Naive B cell (primary cell): ENCODE measurements at places on chromosomes 4 and X. TPM values are rescaled to one million over a fixed set of nuclear protein-coding genes. Genes with fewer than 3 reads are reported as not detected.

DNA sequence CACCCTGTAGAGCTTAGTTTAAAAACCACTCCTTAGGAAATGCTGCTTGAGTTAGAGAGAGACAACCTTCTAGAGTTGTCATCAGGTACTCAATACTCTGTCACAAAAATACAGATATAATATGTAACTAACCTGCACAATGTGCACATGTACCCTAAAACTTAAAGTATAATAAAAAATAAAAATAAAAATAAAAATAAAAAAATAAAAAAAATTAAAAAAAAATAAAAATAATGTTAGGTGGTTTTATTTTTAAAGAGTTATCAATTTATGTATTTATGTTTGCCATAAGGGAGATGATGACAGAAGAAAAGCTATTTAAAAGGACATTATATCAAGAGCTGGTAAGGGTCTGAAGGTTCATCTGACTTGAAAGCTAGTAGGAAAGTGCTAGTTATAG is 397.9 kb downstream of the TMA16 start:
- no peaks in the 10 kb centered on the region for H3K36me3 ChIP-seq
- H3K27me3 ChIP-seq = peaks cover 12% of the 10 kb centered on the region
- no peaks in the 10 kb centered on the region for H3K4me1 ChIP-seq
- no peak for DNase-seq
- no peak overlapping the region for H3K4me3 ChIP-seq

GRCh38 chr4:177546745-177547144 is 104.5 kb upstream of the AGA start:
- no peak overlapping the region for H3K27ac ChIP-seq
- H3K4me1 ChIP-seq = no peaks in the 10 kb centered on the region
- H3K4me3 ChIP-seq = no peak overlapping the region
- no peaks in the 10 kb centered on the region for H3K27me3 ChIP-seq
- DNase-seq = no peak

DNA sequence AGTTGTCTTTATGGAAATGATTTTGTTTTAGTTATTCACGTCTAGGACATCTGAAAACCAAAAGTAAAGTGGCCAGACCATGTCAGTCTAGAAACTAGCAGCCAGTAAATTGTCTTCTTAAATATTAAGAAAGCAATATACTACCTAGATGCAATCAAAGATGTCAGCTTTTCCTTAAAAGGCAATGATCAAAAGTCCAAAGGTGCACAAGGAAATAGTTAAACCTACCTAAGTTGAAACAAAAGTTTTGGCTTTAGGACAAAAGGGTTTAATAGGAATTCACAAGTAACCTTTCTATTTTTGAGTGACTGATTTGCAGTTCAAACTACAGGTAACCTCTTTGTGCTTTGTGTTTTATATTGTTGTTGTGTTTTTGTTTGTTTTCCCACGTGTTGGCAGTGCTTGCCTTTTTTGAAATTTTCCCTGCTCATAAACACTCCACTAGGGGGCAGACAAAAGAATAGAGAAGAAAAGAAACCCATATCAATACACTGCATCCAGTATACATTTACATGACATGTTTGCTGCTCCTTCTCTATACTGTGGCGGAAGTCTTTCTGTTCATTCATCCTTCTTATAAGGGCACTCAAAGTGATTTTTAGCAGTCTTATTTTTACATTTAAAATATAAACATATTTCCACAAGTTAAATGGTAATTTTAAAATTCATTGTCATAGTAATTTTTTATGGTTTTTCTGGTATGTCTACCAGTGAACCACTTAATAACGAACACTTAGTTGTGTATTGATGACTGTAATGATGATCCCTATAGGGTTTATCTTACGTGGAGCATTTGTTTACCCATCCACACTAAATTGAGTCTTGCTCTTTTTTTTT is 62.7 kb downstream of the GAB1 start:
- H3K27ac ChIP-seq = no peak overlapping the region
- no peak overlapping the region for H3K4me3 ChIP-seq
- peak; percentile 37 for DNase-seq

The HAUS3 gene
- 22.4 TPM for polyA plus RNA-seq

The EVC gene
- polyA plus RNA-seq = not detected

DNA sequence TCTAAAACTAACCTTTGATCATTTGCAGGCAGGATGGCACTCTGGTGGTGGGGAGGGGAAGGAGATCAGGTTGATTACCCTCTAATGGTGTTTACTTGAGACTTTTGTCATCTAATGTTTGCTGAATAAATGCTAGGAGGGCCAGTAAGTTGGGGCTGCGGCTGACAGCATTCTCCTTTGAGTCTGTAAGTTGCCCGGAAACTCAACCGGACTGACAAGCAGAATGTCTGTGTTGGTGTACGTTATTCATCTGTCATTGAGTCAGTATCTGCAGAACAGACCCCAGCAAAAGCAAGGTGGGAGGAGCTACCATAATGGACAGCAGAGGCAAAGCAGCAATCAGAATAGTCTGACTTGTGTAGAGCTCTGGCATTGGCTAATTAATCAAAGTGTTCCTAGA is 1210.6 kb upstream of the PABPC4L start:
- H3K36me3 ChIP-seq = no peaks in the 10 kb centered on the region
- DNase-seq = no peak
- no peaks in the 10 kb centered on the region for H3K27me3 ChIP-seq
- no peak overlapping the region for H3K27ac ChIP-seq

GRCh38 chr4:111631215-111631999 is 513.8 kb upstream of the FAM241A start:
- DNase-seq = no peak
- H3K4me1 ChIP-seq = no peaks in the 10 kb centered on the region
- no peak overlapping the region for H3K27ac ChIP-seq
- H3K27me3 ChIP-seq = no peaks in the 10 kb centered on the region
- no peak overlapping the region for H3K4me3 ChIP-seq
- no peaks in the 10 kb centered on the region for H3K36me3 ChIP-seq

DNA sequence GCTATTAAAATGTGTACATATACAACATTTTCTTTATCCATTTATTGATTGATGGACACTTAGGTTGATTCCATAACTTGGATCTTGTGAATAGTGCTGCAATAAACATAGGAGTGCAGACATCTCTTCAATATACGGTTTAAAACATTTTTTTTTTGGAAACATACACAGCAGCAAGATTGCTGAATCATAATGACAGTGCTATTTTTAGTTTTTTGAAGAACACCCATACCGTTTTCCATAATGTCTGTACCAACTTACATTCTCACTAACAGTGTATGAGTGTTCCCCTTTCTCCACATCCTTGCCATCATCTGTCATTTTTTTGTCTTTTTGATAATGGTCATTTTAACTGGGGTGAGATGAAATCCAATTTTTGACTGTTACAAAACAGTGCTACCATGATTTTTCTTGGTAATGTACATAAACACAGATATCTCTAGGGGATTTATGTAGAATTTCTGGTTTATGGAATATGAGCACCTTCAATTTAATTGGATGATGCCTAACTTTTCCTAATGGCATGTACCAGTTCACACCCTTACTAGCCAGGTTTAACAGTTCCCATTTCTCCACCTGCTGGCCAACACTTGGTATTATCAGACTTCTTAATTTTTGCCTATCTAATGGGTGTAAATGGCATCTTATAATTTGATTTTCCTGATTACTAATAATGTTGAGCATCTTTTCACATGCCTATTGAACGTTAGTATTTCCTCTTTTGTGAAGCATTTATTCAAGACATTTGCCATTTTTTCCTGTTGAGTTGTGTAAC is 21.0 kb upstream of the TMSB15B start:
- DNase-seq = peak; percentile 18
- no peaks in the 10 kb centered on the region for H3K4me1 ChIP-seq
- H3K4me3 ChIP-seq = no peak overlapping the region
- H3K27ac ChIP-seq = no peak overlapping the region

- no peak for DNase-seq
- H3K27me3 ChIP-seq = no peaks in the 10 kb centered on the region
- H3K4me1 ChIP-seq = no peaks in the 10 kb centered on the region
- peaks cover 4% of the 10 kb centered on the region for H3K36me3 ChIP-seq
- no peak overlapping the region for H3K27ac ChIP-seq
Observed at GRCh38 chrX:15311119-15311518, 4.3 kb downstream of the ASB11 start.

GRCh38 chr4:41507291-41507947 is 30.5 kb upstream of the LIMCH1 start:
- no peaks in the 10 kb centered on the region for H3K4me1 ChIP-seq
- no peaks in the 10 kb centered on the region for H3K27me3 ChIP-seq
- no peaks in the 10 kb centered on the region for H3K36me3 ChIP-seq
- no peak overlapping the region for H3K27ac ChIP-seq
- no peak for DNase-seq
- H3K4me3 ChIP-seq = no peak overlapping the region

DNA sequence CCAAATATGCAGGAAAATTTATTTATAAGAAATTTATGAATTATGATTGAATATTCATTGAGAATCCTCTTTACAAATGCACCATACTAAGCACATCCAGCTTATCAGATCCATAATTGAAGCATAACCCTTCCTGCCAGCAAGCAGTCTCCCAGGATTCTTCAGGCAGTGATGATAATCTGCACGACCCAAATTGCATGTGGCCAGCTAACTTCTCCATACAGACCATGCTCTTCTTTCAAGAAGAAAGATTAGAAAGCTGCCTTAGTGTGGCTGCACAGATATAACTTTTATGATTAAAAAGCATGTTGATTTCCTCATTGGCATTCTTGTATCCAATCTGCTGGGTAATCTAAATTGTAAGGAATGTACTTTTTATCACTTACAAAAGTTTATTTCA is 3.3 kb upstream of the CBR4 start:
- no peak overlapping the region for H3K27ac ChIP-seq
- no peaks in the 10 kb centered on the region for H3K36me3 ChIP-seq
- peaks cover 18% of the 10 kb centered on the region for H3K4me1 ChIP-seq
- DNase-seq = no peak

DNA sequence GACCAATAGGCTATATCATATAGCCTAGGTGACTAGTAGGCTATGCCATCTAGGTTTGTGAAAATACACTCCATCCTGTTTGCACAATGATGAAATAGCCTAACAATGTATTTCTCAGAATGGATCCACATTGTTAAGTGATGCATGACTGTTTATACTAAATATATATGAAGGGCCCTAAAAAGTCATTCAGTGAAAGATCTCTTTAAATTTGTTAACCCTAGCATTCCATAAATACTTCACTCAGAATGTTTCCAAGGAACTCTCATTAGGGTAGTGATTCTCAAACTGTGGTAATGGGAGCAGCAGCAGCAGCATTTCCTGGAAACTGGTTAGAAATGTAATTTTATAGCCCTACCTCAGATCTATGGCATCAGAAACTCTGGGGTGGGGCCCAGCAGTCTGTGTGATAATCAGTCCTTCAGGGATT is 74.9 kb downstream of the PRRG1 start:
- no peak for DNase-seq
- no peak overlapping the region for H3K4me3 ChIP-seq
- no peaks in the 10 kb centered on the region for H3K27me3 ChIP-seq

GRCh38 chrX:39731735-39732134 is 366.0 kb downstream of the BCOR start:
- H3K27ac ChIP-seq = no peak overlapping the region
- no peak overlapping the region for H3K4me3 ChIP-seq
- peaks cover 10% of the 10 kb centered on the region for H3K4me1 ChIP-seq
- no peak for DNase-seq
- no peaks in the 10 kb centered on the region for H3K36me3 ChIP-seq

- H3K27me3 ChIP-seq = no peaks in the 10 kb centered on the region
- H3K4me1 ChIP-seq = no peaks in the 10 kb centered on the region
Observed at GRCh38 chr4:77927991-77928925, 65.6 kb downstream of the MRPL1 start.

- H3K4me3 ChIP-seq = no peak overlapping the region
- peaks cover 1% of the 10 kb centered on the region for H3K27me3 ChIP-seq
- peaks cover 1% of the 10 kb centered on the region for H3K4me1 ChIP-seq
- no peak for DNase-seq
- no peaks in the 10 kb centered on the region for H3K36me3 ChIP-seq
- no peak overlapping the region for H3K27ac ChIP-seq
Observed at GRCh38 chr4:81806485-81806884, 334.8 kb upstream of the RASGEF1B start.

The WDFY3 gene
- not detected for polyA plus RNA-seq

GRCh38 chr4:53019485-53020382 is 157.6 kb downstream of the RASL11B start:
- DNase-seq = no peak
- no peak overlapping the region for H3K27ac ChIP-seq
- no peaks in the 10 kb centered on the region for H3K4me1 ChIP-seq
- H3K27me3 ChIP-seq = no peaks in the 10 kb centered on the region
- H3K36me3 ChIP-seq = peaks cover 6% of the 10 kb centered on the region
- no peak overlapping the region for H3K4me3 ChIP-seq

GRCh38 chr4:1566838-1567518 is 117.1 kb downstream of the FAM53A start:
- H3K4me3 ChIP-seq = no peak overlapping the region
- H3K36me3 ChIP-seq = peaks cover 7% of the 10 kb centered on the region
- H3K4me1 ChIP-seq = peaks cover 4% of the 10 kb centered on the region

DNA sequence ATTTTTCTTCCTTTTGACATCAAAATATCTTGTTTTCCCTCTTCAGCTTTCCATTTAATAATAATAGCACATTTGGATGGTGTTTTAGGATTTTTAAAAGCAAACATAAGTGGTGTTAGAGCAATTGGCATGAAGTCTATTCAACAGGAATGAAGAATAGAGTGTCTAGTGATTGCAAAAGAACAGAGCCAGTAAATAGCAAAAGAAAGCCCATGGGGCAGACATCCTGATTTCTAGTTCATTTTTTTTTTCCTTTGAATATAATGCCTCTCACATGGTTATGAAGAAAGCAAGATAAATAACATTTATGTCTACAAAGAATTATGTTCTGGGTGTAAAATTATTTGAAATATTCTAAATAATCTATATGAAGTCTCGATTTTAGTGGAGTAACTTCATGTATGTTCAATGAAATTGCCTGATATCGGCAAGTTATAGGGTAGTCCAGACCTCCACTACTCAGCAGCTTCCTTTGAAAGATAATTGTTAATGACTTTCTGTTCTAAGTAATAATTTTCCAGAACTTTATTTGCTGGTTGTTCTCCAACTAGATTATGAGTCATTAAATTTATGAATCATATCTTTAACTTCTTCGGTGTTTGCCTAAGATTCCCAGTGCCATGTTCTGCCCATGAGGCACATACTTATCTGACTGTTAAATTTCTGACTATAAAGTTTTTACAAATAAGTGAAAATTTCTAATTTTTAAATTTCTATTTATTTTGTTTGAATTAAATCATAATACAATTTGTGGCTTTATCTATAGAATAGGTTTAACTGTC is 587.9 kb downstream of the TLL1 start:
- no peak overlapping the region for H3K27ac ChIP-seq
- no peaks in the 10 kb centered on the region for H3K36me3 ChIP-seq
- H3K27me3 ChIP-seq = no peaks in the 10 kb centered on the region
- H3K4me1 ChIP-seq = no peaks in the 10 kb centered on the region
- H3K4me3 ChIP-seq = no peak overlapping the region

- H3K27ac ChIP-seq = no peak overlapping the region
- H3K4me1 ChIP-seq = no peaks in the 10 kb centered on the region
- H3K36me3 ChIP-seq = no peaks in the 10 kb centered on the region
- DNase-seq = no peak
Observed at GRCh38 chrX:139560221-139560620, 29.7 kb downstream of the F9 start.

- peaks cover 34% of the 10 kb centered on the region for H3K27me3 ChIP-seq
- no peak for DNase-seq
- no peak overlapping the region for H3K27ac ChIP-seq
- no peaks in the 10 kb centered on the region for H3K4me1 ChIP-seq
- H3K4me3 ChIP-seq = no peak overlapping the region
- no peaks in the 10 kb centered on the region for H3K36me3 ChIP-seq
Observed at GRCh38 chr4:6502747-6503465, 30.5 kb upstream of the PPP2R2C start.
